ENCODE measurements at places on chromosomes 5 and 9.
A peak's percentile ranks its signal among the peaks of the same experiment; 100 is the strongest.

- DNase-seq: no peak
These were observed 63.1 kb downstream of the HSPA4 start for GRCh38 chr5:133114933-133115310.

DNA sequence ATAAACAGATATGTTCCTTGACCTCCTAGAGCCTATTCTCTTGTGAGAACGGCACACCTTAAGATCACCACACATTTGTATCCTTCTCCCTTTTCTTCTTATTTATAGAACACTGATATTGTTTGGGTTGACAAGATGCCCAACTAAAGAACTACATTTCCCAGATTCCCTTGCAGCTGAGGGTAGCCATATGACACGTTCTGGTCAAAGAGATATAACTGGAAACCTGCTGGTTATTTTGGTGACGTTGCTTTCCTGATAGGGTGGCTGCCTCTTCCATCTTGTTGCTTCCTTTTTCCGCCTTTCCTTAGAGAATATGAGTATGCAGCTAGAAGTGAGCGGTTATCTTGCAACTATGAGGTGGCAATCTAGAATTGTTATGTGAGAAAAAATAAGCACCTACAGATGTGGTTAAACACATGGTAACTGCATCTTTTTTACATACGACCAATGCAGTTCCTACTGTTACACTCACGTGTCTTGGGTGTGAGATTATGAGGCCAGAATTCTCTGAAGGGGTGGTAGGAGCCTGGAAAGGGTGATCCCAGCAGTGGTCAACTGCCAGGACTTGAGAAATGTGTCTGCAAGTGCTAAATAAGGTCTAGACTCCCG is 72.9 kb downstream of the SEC61B start:
- DNase-seq: peak; percentile 4

- DNase-seq: no peak
These were observed 166.2 kb downstream of the AUH start for GRCh38 chr9:91195372-91196012.

DNA sequence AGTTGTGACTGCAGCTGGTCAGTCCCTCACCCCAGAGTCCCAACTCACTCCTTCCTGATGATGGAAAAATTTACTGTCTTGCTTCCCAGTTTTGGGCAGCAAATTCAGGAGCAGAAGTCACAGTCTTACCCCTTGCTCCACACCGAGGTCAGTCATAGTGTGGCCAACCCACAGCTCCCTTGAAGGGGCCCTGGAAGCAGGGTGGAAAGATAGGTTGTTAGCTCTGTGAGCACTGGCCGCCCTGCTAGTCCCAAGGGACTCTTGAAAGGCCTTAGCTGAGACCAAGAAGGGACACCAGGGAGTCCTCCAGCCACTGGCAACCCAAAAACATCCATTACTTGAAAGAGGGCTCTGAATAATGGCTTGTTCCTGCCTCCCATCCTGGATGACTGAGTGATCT is 40.0 kb downstream of the GSN start:
- DNase-seq: no peak

DNA sequence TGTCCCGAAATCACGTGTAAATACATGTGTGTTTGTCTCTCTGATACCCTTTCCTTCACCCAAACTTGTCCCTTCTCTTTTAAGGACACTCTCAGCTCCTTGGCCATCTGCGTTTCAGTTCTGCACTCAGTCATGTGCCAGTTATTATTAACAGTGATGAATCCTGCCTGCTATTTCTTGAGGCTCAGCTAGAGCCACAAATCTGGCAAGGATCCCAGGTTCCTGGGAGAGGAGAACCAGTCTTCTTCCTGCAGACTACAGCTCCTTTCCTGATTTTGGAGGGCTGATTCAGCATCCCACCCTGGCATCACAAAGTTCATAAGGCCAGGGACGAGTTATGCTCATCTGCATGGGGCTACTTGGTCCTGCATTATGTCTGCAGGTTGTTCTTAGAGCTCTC is 5.6 kb downstream of the MAMDC2 start:
- peak; percentile 82 for DNase-seq

DNA sequence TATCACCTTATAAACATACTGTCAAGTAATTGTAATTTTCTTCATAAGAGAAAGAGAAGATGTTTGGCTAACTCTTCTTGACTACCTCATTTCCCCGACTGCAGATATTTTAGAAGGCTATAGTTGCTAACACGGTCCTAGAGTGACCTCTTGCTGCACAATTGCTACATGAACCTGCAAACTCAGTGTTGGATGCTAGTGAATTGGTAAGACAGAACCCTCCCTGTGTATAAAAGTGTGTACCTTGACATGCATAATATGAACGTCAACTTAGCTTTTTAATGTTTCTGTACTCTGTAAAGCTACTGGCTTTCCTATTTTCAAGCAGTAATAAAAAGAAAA is 46.7 kb upstream of the CER1 start:
- no peak for DNase-seq

- DNase-seq: no peak
These were observed 25.2 kb downstream of the FGF1 start for GRCh38 chr5:142660731-142661130.

DNA sequence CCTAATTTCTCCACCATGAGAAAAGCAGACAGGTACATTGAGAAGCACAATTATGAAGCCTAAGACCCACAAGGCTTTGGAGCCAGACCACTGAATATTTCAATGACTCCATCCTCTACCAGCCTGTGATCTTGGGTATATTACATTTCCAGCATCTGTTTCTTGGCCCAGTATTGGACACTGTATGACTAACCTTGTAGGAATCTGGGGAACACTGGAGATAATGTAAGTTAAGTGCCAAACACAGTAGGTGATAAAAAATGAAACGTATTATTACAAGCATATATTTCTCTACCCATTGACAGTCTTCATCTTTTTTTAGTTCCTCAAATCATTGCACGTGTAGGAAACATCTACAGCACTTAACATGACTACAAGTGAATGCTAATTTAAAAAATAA is 28.6 kb upstream of the FEM1C start:
- peak; percentile 54 for DNase-seq

DNA sequence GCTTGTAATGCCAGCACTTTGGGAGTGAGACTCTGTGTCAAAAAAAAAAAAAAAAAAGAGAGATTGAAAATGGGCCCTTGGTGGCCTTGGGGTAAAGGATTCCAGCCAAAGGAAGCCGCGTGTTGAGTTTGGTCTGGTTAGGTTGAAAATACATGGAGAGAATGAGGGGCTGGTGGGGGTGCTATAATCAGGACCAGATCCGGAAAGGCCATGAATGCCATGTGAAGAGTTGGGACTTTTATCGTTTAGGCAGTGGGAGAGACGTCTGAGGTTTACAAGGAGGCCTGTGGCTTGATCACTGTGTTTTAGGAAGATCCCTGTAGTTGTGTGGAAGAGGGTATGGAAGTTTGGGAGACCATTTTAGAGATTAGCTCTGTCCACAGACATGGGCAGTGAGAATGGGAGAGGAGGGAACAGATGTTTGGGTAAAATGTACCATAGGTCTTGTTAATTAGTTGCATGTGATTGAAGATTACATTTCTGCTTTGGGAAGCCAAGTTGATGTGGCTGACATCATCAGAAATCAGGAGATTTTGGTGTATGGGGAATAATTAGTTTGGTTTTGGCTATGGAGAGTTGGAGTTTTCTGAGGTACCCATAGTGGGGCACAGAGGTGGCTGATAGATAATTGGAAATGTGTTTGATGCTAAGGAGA is 3.5 kb downstream of the MSANTD3 start:
- no peak for DNase-seq

DNA sequence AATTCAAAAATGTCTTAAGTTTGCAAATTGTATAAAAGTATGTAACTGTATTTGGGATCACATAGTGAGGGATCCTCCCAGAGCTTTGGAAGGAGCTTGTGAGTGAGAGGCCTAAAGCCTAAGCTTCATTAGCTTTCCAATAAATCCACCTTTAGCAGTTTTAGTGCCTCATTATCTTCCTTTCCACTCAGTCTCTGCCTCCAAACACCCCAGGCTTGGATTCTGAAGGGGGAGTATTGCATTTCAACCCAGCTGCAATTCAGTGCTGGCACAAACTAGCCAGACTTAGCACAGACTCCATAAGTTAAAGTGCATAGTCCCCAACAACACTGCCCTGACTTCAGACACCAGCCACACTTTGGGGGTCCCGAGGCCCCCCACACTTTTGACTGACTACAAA is 113.5 kb downstream of the SMARCA2 start:
- no peak for DNase-seq

DNA sequence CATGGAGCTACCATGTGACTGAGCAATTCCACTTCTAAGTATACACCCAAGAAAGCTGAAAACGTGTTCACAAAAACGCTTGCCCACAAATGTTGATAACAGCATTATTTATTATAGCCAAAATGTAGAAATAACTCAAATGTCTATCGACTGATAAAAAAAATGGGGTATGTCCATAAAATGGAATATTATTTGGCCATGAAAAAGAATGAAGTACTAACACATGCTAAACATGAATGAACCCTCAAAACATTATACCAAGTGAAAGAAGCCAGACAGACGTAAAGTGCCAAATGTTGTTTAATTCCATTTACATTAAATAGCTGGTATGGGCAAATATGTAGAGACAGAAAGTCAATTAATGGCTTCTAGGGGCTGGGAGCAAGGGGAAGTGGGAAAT is 184.9 kb upstream of the IRX2 start:
- DNase-seq: no peak

- DNase-seq: peak; percentile 27
These were observed 106.0 kb downstream of the ARRDC3 start for GRCh38 chr5:91277093-91277626.

DNA sequence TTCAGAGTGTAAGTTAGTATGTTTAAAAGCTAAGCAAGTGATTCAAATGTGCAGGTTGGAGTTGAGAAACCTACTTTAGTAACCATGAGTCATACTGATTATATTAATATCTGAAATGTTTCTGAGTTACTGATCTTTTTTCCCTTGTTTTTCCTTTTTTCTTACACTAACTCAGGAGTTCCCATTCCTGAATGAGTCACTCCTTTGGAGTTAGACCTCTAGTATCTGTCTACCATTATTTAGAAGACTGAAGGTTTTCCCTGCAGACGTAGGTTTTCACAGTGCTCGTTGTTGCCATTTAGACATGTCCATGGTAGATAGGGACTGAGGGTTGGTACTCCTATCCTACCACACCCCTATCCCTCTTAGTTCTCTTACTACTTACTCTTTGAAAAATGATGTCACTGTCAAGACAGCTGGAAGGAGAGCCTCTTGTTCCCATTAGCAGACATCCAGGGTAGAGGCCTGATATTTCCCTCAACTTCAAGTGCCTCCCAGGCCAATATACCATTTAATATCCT is 20.2 kb downstream of the OCLN start:
- DNase-seq: peak; percentile 92

DNA sequence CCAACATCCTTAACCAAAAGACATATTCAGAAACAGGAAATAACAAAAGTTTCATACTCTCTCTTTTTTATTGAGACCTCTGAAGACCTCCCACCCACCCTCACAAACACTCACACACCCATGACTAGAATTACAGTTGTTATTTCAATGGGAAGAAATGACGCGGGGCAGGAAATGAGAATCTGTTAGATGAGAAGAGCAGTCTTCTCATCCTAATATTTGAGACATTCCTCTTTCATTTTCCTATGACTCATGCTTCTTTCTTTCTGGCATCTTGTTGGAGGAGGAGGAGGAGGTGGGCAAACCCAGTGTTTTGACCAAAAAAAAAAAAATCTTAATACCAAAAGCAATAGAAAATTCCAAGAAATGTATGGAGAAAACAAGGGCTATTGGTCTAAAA is 179.5 kb upstream of the TARS1 start:
- DNase-seq: peak; percentile 37

- DNase-seq: peak; percentile 1
These were observed 984.5 kb upstream of the CDH18 start for GRCh38 chr5:20972419-20972925.

DNA sequence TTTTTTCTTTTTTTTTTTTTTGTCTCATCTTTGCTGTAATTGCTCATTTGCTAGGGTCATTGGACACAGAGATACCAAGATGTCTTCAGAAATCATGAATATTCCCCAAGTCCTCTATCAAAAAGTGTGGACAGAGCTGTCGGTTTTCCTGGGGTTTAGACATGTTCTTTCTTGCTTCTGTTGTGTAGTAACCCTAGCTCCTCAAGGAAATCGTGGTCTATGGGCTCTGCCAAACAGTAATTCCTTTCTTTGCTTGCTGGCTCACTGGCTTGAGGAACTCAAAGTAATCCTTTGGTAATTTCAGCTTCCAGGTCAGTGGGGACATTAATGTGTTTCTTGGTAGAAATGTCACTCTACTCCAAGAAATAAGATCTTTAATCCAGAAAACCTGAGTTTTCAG is 101.7 kb downstream of the TMC1 start:
- no peak for DNase-seq

DNA sequence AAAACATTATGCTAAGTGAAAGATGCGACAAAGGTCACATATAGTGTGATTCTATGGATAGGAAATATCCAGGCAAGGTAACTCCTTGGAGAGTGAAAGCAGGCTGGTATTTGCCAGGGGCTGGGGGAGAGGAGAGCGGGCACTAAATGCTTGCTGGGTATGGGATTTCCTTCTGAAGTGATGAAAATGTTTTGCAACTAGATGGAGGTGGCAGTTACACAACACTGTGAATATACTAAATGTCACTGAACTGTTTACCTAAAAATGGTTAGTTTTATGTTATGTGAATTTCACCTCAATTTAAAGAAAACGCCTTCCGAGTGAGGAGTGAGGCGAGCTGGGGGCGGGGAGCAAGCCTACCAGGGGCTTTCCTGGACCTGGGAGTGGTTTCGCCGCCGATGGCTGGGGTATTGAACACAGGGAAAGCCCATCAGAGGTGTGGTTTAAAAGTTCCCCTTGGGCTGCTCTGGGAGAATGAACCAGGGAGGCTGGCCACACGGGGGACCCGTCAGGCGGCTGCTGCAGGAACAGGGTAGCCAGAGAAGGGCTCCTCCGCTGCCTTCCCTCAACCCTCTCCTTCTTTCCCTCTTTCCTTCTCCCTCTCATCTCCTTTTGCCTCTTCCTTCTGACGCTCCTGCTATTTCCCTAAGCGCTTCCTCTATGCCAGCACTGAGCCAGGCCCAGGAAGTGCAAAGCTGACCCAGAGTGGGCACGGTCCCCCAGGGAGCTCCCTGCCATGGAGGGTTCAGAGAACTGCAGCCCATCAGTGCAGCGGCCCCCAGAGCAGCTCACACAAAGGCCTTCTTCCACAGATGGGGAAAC is 4.9 kb downstream of the AKNA start:
- no peak for DNase-seq
